ENCODE measurements at places on chromosomes 7 and 10.
A peak's percentile ranks its signal among the peaks of the same experiment; 100 is the strongest.

- DNase-seq: no peak
Observed at GRCh38 chr10:91875156-91875555, 34.1 kb downstream of the FGFBP3 start.

DNA sequence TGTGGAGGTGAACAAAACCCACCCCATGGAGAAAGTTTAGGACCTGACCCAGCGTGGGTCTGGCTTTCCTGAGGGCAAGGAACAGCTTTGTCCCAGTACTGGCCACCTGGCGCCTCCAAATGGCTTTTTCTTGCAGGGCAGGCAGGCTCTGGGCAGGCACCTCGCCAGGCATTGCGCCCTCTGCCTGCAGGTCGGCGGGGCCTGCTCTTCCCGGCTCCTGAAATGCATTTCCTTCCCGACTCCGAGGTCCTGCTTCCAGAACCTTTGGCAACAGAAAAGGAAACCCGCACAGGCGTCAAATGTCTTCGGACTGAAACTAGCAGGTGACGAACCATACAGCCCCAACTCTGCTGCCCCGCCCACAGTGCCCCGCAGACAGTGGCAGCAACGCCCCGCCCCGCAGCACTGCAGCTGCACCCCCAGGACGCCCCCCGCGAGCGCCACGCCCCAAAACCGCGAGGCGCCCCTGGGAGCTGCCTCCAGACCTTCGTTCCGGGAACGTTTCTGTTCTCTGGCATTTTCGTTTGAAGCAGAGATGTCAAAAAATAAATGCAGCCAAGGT is 65.5 kb downstream of the C10orf143 start:
- DNase-seq: no peak

DNA sequence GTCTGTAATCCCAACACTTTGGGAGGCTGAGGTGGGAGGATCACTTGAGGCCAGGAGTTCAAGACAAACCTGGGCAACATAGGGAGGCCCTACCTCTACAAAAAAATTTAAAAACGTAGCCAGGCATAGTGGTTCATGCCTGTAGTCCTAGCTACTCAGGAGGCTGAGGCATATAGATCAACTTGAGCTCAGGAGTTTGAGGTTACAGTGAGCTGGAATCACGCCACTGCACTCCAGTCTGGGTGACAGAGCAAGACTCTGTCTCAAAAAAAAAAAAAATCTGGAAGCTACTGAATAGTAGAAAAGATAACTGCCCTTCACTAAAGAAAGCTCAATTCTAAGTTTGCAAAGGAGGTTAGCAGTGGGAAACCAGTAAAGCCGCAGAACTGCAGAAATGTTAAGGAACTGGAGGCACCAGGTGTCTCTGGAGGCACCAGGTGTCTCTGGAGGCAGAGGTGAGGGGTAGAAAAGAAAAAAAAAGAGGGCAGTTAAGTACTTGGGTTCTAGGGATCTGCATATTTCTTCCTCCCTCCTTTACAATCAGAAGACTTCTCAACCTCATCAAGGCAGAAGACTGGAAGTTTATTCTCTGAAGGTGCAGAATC is 56.5 kb downstream of the RNLS start:
- no peak for DNase-seq

DNA sequence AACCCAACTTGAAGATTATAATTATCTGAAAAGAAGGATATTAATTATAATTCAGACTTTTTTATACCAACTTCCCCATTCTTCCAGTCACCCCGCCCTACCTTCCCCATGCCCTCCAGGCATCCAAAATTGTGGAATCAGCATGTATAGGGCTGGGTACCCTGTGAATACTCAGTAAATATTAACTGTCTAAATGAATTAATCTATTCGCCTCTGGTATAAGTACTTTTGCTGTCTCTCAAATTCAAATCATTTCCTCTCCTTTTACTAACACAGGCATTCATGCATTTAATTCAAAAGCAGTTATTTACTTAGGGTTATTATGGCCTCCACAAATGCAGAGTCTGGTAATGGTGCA is 26.5 kb upstream of the GOT1 start:
- no peak for DNase-seq

GRCh38 chr10:110354322-110354766 is 49.6 kb upstream of the SMNDC1 start:
- DNase-seq: peak; percentile 67

DNA sequence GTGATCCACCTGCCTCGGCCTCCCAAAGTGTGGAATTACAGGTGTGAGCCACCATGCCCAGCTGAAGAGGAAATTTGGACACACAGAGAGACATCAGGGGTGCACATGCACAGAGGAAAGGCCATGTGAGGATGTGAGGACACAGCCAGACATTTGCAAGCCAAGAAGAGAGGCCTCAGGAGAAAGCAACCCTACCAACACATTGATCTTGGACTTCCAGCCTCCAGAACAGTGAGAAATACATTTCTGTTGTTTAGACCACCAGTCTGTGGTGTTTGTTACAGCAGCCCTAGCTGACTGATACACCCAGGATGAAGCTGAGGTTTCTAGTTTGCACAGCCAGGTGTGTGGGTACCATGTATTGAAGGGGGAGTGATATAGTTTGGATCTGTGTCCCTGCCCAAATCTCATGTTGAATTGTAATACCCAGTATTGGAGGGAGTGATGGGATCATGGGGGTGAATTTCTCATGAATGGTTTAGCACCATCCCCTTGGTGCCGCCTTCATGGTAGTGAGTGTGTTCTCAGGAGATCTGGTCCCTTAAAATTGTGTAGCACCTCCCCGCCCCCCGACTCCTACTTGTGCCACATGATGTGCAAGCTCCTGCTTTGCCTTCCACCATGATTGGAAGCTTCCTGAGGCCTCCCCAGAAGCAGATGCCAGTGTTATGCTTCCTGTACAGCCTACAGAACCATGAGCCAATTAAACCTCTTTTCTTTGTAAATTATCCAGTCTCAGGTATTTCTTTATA is 64.7 kb upstream of the DUSP5 start:
- no peak for DNase-seq

DNA sequence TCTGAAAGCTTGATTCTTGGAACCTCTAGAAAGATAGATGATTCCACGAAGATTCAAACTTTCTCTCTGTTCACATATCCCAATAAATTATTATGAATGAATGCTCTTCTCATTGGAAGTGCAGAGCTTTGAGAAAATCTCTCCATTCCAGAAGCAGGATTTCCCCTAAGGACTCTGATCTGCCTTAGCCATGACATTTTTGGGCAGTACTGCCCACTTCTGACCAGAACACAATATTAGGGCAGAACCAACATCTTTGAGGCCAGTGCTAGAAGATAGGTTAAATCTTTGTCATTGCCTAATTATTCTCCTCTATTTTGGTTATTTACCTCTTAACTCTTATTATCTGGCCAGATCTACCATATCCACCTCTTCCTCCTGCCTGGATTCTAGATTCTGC is 49.9 kb downstream of the ARMC3 start:
- no peak for DNase-seq

GRCh38 chr7:148391591-148391990 is 199.0 kb upstream of the C7orf33 start:
- no peak for DNase-seq

DNA sequence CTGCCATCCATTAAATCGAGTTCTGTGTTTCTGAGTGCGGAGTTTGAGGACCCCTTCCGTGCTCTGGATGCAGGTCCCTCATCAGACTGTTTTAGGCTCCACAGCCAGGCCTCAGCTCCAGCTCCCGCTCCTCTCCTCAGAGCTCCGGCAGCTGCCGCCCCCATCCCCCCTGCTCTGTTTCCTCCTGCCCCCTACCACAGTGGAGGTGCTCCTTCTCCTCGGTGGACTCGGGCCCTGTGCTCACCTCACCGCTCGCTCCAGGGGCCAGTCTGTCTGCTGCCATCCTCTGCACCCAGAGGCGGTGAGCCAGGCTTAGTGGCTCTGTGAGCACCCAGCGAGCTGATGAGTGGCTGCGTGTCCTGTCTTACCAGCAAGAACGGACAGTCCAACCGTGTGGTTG is 21.4 kb upstream of the PRKAR1B start:
- DNase-seq: no peak

- no peak for DNase-seq
Observed at GRCh38 chr7:155995183-155995612, 182.9 kb upstream of the SHH start.

DNA sequence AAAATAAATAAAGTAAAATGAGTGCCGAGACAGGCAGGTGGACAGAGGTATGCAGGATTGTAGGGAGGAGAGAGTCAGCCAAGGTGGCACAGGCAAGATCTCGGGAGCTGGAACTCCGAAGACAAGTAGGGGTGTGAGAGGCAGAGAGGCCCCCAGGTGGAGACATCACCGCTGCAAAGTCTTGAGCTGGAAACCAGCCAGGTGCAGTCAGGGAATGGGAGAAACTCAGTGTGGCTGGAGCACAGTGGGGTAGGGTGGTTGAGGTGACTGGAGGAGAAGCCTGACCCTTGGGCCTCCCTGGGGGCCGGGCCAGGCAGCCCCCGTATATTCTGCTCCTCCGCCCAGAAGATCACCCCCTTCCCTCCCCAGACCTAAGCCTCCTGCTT is 4.2 kb downstream of the EPHB4 start:
- DNase-seq: no peak

- DNase-seq: no peak
Observed at GRCh38 chr10:101394524-101395133, 40.7 kb downstream of the BTRC start.

DNA sequence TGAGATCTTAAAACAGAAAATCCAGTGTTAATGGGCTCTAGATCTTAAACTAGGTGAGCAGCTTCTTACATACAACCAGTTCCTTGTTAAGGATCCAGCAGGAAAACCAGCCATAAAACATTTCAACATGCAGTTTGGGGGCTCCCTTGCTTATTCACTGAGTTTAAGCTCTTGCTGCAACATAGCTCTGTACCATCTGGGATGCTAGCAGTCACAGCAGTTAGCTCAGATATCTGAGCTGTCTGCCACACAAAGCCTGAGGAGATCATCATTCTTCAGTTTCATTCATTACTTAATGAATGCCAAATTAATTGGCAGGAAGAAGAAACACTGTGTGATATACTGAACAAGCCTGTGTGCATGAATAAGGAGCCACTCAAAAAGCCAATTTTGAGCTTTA is 62.8 kb downstream of the PODXL start:
- no peak for DNase-seq

GRCh38 chr10:48353246-48353645 is 46.8 kb downstream of the MAPK8 start:
- no peak for DNase-seq

DNA sequence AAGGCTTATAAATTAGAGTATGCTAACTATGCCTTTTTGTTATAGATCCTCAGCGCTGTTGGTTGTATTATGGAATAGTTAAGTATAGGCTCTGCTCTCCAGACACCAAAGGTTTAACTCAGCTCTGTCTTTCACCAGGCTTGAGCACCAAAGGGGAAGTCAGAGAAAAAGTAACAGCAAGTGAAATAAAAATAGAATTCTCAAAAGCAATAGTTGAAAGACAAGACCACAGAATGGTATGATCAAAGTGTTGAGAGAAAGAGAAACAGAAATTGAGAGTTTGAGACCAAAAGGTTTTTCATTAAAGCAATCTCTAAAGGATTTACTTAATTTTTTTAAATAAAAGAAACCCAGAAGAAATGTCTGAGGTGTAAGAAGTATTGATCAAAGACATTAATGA is 529.8 kb upstream of the C7orf33 start:
- no peak for DNase-seq

DNA sequence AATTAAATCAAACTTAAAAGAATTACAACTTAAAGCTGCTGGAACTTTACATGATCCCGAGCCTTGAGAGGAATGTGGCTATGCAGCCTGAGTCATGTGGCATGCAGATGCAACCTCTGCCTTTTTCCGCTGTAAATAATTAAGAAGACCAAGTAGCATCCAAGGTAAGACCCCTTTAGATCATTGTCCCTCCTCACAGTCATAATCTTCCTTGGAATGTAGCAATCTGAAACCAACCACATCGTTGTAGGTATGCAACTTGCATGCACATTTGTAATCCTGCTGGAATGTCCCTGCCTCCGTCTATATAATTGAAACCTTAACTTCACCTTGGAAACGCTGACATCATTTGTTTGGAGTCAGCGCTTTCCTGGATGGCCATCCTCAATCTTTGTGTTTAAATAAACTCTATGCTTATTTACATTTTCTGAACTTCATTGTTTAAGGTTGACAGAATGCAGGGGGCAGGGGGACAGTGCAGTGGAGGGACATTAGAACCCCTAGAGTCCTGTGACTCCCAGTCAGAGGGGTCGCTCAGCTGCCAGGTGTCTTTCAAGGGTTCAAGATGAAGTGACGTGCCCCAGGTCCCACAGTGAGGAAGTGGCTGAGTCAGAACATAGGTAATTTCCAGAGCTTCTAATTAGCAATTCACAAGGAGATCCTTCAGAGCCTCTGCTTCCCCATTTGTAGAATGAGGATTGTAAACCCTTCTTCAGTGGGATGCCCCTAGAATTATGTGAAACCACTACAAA is 110.7 kb downstream of the RALA start:
- DNase-seq: peak; percentile 20

DNA sequence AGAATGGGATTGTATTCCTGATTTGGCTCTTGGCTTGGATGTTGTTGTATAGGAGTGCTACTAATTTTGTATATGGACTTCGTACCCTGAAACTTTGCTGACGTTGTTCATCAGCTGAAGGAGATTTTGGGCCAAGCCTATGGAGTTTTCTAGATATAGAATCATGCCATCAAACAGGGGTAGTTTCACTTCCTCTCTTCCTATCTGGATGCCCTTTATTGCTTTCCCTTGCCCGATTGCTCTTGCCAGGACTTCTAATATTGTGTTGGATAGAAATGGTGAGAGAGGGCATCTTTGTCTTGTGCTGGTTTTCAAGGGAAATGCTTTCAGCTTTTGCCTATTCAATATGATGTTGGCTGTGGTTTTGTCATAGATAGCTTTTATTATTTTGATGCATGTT is 92.3 kb downstream of the CCDC7 start:
- no peak for DNase-seq

- no peak for DNase-seq
Observed at GRCh38 chr7:98509836-98510235, 107.2 kb upstream of the NPTX2 start.

GRCh38 chr10:104127411-104127810 is 5.4 kb downstream of the SFR1 start:
- DNase-seq: no peak

DNA sequence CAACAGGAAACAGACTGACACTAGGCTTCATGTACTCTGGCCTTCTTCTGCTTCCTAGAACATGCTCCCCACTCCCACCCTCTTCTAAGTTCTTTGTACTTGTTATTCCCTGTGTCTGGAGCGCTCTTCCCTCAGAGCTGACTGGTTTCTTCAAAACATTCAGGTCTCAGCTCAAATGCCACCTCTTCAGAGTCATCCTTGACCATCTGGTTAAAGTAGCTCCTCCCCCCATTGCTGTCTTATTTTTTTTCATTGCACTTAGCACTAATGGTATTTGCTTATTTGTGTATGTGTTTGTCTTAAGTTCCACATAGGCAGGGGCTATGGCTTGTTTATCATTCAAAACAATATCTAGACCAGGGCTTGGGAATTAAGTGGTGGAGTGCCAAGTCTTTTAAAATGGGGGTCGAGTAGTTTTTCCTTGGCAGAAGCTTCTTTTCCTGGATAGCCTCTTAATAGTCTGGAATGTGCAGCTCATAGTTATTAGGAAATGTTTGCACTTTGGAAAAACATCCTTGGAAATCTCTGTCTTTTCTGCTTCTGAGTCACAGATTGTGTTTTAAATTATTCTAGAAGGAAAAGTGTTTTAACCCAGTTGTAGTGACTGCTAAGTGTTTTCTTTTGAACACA is 60.0 kb downstream of the RALA start:
- no peak for DNase-seq

- no peak for DNase-seq
Observed at GRCh38 chr7:156475179-156475578, 165.4 kb upstream of the RNF32 start.
